NCI-H2029 (cell line): ENCODE measurements at places on chromosomes 3 and 15.
A peak's percentile ranks its signal among the peaks of the same experiment; 100 is the strongest.

GRCh38 chr3:23728601-23729117 is 77.1 kb upstream of the UBE2E1 start:
- DNase-seq = no peak

- no peak for DNase-seq
Observed at GRCh38 chr15:81225161-81225671, 28.5 kb downstream of the IL16 start.

- DNase-seq = no peak
Observed at GRCh38 chr3:170553788-170554757, 31.8 kb downstream of the SLC7A14 start.

- DNase-seq = no peak
Observed at GRCh38 chr3:47899495-47900108, 96.7 kb downstream of the DHX30 start.

DNA sequence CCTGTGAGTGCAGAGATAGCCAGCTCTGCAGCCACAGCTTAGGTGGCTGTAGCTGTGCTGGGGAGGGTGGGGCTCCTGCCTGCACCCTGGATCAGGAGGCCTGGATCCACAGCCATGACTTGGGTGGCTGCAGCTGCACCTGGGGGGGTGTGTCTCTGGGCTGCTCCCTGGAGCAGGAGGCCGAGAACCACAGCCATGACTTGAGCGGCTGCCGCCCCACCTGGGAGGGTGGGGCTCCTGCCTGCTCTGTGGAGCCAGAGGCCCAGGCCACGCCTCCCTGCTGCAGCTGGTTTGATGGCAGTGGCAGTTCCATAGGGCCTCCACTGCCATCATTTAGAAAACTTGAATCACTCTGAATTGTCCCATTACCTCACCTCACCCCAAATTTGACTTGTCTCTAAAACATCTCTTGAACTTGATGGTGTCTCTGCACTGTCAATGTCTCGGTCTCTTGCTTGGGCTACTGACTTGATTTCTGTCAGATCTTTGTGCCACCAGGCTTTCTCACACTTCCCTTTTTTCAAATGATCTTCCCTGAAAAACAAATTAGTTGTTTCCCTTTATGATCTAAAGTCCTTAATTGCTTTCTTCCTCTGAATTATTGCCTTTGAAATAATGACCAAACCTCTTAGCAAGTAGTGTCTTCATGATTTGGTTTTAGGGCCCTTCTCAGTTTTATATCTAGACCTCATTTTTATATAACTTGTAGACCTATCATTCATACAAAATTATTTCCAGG is 313.2 kb upstream of the MME start:
- no peak for DNase-seq

- DNase-seq = no peak
Observed at GRCh38 chr15:52351206-52351908, 55.8 kb upstream of the MYO5C start.

GRCh38 chr3:196012481-196012880 is 69.4 kb downstream of the TFRC start:
- no peak for DNase-seq

GRCh38 chr3:13405614-13406013 is 14.5 kb downstream of the NUP210 start:
- DNase-seq = no peak

GRCh38 chr3:11953350-11953749 is 50.8 kb upstream of the SYN2 start:
- peak; percentile 63 for DNase-seq

- DNase-seq = no peak
Observed at GRCh38 chr15:66702787-66703539, 927 bp downstream of the SMAD6 start.

DNA sequence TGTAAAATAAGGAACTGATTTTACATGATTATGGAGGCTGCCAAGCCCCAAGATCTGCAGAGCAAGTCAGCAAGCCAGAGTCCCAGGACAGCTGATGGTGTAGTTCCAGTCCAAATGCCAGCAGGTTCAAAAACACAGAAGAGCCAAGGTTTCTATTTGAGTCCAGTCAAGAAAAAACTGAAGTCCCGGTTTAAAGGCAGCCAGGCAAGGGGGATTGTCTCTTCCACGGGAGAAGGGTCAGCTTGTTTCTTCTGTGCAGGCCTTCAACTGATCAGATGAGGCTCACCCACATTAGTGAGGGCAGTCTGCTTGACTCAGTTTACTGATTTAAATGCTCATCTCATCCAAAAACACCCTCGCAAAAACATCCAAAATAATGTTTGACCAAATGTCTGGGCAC is 246.2 kb downstream of the PLCL2 start:
- DNase-seq = no peak

DNA sequence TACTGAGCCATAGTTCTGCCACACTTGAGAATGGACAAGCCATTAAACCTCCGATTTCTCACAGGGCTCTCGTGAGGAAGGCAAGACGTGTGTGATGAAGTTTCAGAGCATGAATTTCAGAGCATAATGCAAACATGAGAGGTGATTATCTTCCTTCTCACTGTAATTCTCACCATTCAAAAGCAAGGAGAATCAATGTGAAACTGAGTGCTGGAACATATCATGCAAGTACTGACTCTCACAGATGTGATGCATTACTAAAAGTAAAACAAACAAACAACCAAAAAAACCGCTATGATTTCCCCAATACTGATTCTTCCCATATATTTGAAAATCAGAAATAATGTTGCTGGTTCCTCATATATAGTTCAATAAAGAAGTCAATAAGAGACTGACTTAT is 23.7 kb downstream of the P3H2 start:
- DNase-seq = no peak

GRCh38 chr3:165056510-165056909 is 21.8 kb downstream of the SI start:
- no peak for DNase-seq

GRCh38 chr3:125406070-125406469 is 30.9 kb upstream of the ZNF148 start:
- DNase-seq = no peak

- DNase-seq = no peak
Observed at GRCh38 chr15:33808720-33809457, 159.4 kb upstream of the CHRM5 start.

DNA sequence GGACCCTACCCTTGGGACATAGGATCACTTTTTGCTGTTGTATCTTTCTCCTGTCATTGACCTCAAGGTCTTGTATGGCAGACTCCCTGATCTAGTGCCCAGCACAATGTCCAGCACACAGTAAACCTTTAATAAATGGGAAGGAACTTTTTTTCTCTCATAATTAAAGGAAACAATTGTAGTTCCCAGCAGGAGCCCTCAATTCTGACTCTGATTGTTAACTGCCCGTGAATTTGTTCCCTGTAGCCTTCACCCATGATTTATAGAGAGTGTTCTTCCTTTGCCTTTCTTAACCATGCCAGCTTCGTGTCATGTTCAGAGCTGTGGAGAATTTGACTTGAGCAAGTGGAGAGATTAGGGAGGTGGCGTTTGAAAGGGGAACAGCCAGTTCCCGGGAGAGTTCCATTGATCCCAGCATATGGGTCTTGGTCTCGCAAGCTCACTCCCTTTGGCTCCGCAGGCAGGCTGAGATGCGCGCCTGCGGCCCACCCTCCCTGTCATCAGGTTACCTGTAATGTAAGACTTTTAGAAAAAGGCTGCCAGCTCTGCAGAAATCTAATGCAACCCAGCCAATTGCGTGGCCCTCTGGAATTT is 182.6 kb downstream of the TP63 start:
- no peak for DNase-seq

DNA sequence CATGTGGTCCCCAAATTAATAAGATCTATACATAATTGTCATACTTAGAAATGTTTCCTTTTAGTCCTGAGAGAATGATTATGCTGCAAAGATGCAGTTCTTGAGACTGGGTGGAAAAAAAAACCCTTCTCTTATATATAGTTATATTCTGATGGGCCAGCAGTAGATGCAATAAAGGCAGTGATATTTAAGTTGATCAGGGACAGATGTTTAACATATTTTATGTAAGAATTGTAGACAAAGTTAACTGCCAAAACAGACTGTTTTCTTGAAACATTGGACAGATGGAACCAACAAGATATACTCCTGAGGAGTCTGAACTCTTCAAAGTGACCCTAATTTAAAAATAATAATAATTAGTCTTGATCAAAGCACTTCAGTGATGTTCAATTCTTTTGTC is 172.0 kb upstream of the LRIG1 start:
- DNase-seq = no peak

GRCh38 chr3:149091983-149092382 is 5.7 kb upstream of the HLTF start:
- DNase-seq = no peak

DNA sequence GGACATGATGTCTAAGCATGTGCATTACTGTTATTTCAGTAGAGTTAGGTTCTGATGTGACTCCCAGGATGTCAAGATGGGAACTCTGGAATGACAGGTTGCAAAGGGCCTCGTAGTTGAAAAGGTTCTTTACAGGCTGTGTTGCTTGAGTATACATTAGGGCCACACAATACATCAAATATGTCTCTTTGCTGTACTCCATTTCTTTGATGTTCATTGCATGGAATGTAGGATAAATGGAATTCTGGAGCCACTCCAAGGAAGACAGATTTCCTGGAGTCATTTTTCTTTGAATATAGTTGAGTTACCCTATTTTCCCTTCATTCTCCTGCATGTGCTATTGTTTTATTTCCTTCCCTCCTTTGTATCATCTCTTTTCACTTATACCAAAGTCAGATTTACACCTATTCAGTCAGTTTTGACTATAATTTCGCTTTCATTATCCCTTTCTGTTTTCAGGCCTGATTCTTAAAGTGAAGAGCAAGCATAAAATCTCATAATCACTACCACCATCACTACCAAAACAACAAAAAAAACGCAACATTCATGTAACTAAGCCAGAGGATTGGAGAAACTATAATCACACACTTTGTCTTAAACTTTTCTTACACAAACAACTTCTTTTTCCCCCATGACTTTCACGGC is 61.2 kb upstream of the PTX3 start:
- DNase-seq = no peak

DNA sequence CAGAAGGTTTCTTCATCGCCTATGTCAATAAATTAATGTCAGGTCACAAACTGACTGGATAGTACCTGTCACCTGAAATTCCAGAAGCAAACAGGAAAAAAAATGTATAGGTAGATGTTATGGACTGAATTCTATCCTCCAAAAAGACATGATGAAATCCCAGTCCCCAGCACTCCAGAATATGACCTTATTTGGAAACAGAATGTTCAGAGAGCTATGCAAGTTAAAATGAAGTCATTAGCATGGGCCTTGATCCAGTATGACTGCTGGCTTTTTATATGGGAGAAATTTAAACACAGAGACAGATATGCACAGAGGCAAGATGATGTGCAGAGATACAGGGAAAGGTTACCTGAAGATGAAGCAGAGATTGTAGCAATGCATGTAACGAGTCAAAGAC is 953.4 kb downstream of the ZPLD1 start:
- no peak for DNase-seq

GRCh38 chr3:195113048-195113447 is 157.9 kb downstream of the XXYLT1 start:
- no peak for DNase-seq

DNA sequence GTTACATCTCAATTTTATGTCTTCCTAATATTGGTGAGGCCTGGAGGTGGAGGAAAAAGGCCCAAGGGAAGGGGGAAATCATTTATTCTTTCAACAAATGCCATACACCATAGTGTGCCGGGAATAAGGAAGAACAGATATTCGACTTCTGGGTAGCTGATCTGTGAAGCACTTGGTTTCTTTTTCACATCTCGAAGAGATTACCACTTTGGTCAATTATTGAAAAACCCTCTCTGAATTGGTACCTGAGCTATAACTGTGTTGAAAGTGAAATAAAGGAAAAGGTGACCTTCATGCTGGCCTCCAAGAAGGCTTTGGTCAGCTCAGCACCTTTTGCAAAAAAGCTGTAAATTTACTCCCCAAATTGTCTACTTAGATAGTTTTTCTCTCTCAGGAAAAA is 14.2 kb upstream of the MB21D2 start:
- no peak for DNase-seq

GRCh38 chr15:87638554-87639083 is 617.9 kb downstream of the NTRK3 start:
- DNase-seq = no peak

GRCh38 chr3:124615896-124616543 is 114.2 kb upstream of the UMPS start:
- no peak for DNase-seq

DNA sequence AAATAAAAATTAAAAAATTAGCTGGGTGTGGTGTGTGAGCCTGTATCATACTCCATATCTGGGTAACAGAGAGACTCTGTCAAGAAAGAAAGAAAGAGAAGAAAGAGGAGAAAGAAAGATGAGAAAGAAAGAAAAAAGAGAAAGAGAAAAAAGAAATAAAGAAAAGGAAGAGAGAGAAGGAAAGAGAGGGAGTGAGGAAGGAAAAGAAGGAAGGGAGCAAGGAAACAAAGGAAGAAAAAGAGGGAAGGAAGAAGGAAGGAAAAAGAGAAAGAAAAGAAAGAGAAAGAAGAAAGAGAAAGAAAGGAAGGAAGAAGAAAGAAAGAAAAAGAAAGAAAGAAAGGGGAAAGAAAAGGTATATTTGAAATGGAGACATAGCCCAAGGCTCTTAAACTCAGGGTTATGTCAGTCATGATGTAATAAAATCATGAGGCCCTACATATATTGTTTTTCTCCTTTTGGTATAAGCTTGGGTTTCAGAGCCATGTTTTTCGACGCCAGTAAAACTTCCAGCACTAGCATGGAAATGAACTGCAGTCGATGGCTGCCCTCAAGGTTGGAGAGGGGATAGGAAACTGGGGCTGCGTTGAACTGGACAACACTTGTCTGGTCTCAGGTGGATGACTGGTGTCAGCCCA is 38.0 kb upstream of the RFTN1 start:
- DNase-seq = no peak

DNA sequence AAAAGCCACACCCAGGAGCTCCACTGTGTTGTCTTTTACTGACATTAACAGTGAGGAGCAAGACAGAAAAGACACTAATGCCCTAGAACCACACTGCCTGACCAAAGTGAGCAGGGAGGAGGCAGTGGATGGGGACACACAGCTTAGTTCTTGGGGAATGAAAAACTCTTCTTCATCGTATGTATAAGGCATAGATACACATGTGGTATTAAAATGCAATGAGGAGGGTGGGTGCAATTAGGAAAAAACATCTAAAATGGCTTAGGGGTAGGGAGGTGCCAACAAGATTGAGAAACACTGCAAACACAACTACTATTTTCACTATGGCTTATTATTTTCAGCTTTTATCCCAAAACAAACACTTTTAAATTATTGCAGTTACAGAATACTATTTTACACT is 15.5 kb downstream of the KLHL25 start:
- no peak for DNase-seq

DNA sequence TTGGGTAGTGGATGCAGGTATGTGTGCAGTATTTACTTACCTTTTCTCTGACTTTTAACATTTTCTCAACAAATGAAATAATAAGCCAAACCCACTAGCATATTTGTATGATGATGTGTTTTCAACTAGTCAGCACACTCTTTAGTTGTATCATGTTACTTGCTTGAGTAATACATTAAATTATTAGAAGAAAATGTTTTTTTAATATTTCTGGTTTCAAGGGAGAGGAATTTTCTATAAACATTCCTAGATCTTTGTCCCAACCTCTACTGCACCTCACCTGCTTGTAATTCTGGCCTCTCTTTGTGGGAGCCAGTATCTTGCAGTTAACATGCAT is 161.8 kb upstream of the CBLB start:
- DNase-seq = no peak

GRCh38 chr15:38997841-38998240 is 433.2 kb upstream of the RASGRP1 start:
- DNase-seq = no peak

- DNase-seq = no peak
Observed at GRCh38 chr15:68429691-68430470, 2.1 kb downstream of the ITGA11 start.

- no peak for DNase-seq
Observed at GRCh38 chr3:51948016-51948580, 5.9 kb downstream of the PARP3 start.

GRCh38 chr3:23444386-23444785 is 241.3 kb downstream of the UBE2E2 start:
- DNase-seq = no peak
